ENCODE measurements at places on chromosomes 5 and 9. TPM values are rescaled to one million over a fixed set of nuclear protein-coding genes. Genes with fewer than 3 reads are reported as not detected.

ARSI gene
- 2.0 TPM for total RNA-seq

SUSD1 gene
- 7.7 TPM for total RNA-seq

SIL1 gene
- total RNA-seq: 51.4 TPM

DROSHA gene
- total RNA-seq: 33.8 TPM

CAMK4 gene
- total RNA-seq: 5.5 TPM

CHMP5 gene
- total RNA-seq: 46.5 TPM

SAXO1 gene
- total RNA-seq: not detected

FOXD4L5 gene
- not detected for total RNA-seq

MYMK gene
- total RNA-seq: not detected

FAXDC2 gene
- 3.1 TPM for total RNA-seq

GPR150 gene
- total RNA-seq: 0.20 TPM

GFRA3 gene
- not detected for total RNA-seq

VLDLR gene
- 2.3 TPM for total RNA-seq

SHROOM1 gene
- total RNA-seq: 7.8 TPM

ANKRD34B gene
- total RNA-seq: not detected

SPINK7 gene
- total RNA-seq: not detected

SIMC1 gene
- 11.9 TPM for total RNA-seq

HTR1A gene
- not detected for total RNA-seq

CORO2A gene
- under 0.01 TPM for total RNA-seq

TRUB2 gene
- 21.7 TPM for total RNA-seq

WWC1 gene
- 4.9 TPM for total RNA-seq

KIF24 gene
- total RNA-seq: 3.3 TPM

ZDHHC11 gene
- 2.0 TPM for total RNA-seq

NOXA1 gene
- total RNA-seq: 0.37 TPM

PCDHB4 gene
- total RNA-seq: not detected
